ENCODE measurements at places on chromosomes 12 and 14.

GRCh38 chr14:32432813-32433538 is 103.9 kb downstream of the AKAP6 start:
- no peak for DNase-seq

- no peak for DNase-seq
These were observed 239.7 kb downstream of the SLC41A2 start for GRCh38 chr12:104718304-104718929.

DNA sequence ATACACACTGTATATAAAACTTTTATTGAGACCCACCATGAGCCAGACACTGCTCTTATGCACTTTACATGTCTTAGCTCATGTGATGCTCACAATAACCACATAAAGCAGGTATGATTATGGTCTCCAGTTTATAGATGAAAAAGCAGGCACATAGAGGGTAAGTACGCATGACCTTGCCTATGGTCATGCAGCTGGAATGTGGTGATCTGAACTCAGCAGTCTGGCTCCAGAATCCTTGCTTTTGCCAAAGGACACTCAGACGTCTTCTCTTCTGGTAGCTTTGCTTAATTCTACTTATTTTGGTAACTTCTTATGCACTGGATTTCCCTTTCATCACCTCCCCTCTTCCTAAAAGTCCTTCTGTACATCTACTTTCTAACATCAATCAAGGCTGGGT is 103.3 kb upstream of the CRY1 start:
- DNase-seq: no peak

GRCh38 chr14:68736471-68736871 is 56.4 kb downstream of the ZFP36L1 start:
- no peak for DNase-seq

- DNase-seq: no peak
These were observed 39.8 kb upstream of the NRXN3 start for GRCh38 chr14:78130356-78130755.

GRCh38 chr14:99188731-99189191 is 83.2 kb downstream of the BCL11B start:
- peak; percentile 54 for DNase-seq

- peak; percentile 39 for DNase-seq
These were observed 226.3 kb upstream of the NOS1 start for GRCh38 chr12:117587631-117588287.

DNA sequence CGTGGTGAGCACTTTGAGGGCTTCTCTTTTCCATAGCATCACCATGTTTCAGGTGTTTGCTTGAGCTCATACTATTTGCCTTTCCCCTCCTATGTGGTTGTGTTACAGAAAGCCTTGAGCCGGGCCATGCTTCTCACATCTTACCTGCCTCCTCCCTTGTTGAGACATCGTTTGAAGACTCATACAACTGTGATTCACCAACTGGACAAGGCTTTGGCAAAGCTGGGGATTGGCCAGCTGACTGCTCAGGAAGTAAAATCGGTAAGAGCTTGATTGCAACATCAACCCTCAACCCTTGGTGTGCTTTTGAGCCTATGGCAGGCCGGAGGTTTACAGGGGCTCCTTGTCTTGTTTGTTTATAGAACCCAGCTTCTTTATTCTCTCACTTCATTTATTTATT is 8.1 kb downstream of the LETMD1 start:
- no peak for DNase-seq

DNA sequence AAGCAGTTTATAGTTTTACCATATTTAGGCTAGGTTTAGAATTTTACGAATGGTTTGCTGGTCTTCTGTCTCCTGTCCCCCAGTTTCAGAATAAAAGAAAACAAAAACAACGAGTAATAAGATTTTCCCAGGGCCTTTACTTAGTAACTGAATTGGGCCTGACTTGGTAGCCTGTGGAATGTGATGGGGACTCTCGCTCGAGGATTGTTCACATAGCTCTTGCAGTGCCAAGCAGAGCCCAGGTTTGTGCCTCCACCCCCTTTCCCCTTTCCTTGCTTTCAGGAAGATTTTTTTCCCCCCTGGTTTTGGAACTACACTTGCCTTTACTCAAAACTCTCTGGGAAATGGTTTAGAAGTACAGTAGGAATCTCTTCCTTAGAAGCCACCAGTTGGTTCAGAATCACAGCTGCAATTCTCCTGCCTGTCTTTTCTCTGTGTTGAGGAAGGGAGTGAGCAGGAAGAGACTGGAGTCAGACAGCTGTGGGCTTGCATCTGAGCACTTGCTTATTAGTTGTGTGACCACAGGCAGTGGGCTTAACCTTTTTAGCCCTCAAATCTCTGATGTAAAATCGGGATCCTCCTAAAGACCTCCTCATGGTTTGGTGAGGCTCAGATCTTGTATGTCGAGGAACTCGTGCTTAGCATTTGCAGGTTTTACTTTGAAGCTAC is 501.2 kb downstream of the PCNX1 start:
- DNase-seq: no peak

DNA sequence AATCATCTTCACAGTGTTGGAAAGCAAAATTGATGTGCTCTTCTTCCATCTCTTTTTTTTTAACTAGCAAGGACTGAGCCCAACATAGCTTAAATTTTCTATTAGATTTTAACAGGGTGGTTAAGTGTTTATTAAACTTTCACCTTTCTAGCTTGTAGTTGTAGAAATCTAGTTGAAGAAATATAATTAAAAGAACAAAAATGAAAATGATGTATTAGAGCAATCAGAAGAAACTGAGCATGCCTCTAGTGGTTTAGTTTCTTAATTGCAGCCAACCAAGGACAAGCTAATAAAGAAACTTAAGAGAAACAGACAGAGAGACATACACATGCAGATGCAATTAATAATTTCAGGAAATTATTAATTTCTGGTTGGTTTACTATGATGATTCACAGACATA is 673.0 kb upstream of the LMO3 start:
- no peak for DNase-seq

DNA sequence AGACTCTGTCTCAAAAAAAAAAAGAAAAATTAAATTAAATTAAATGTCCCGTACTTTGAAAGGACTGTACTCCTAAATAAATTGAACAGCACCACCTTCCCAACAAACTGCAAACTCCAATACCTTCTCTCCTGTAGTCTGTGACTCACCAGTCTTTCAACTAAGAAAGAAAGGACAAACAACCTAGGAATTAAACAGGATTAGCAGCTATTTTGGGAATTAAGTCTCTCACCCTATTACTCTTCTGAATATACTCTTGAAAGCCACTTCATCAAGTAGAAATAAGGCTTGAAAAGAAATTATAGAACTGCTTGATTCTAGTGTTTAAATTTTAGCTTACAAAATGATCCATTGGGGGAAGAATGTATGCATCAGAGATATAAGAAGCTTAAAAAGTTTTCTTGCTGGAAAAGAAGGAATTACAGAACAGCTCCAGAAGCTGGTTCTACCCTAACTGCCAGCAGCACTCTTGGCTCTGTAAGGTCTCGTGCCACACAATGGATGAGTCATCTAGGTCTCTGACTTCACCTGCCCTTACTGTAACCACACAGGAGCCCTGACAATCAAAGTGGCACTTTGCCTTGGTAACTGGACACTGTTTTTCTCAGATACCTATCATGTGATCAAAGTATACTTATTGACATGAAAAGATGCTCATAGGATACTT is 57.0 kb upstream of the CERS5 start:
- DNase-seq: peak; percentile 59

DNA sequence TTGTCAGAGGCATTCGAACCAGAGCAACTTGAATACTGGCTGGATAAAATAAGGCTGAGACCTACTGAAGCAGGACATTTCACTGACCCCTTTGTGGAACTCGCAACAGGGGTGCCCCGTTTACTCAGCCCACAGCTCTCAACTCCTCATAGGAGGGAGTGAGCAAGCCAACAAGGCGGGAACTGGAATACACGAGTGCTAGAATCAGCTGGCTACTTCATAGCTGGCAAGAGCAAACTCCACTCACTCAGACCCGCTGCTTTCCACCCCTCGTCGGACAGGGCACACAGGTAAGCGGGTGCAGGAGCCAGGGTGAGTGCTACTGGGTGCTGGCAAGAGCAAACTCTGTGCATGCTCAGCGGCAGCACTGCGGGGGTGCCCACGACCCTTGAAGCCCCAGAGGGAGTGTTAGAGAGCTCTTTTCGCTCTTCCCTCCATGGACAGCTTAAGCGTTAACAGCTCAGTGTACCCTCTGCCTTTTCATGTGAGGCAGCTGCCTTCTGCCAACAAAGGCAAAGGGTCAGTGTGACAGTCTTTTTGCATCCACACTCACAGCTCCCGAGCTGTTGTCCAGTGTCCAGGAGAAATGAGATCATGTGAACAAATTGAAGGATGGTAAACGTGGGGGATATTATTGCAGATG is 15.7 kb downstream of the CAPZA3 start:
- DNase-seq: no peak

DNA sequence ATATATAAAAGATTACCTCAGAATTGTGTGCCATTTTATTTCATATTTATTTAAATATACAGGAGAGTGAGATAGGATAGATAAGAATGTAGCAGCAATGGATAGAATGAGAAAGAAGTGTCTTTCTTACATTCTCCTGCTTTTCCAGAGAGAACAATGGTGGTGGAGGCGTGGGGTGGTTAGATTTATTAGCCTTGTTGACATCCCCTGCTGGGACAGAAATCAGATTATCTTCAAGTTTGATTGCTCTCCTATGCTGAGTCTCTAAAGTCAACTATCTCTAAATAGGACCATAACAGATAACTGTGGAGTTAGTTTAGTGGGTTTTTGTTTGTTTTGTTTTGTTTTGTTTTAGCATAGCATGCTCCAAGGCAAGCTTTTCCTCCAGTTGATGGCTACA is 397.6 kb downstream of the LRFN5 start:
- no peak for DNase-seq

DNA sequence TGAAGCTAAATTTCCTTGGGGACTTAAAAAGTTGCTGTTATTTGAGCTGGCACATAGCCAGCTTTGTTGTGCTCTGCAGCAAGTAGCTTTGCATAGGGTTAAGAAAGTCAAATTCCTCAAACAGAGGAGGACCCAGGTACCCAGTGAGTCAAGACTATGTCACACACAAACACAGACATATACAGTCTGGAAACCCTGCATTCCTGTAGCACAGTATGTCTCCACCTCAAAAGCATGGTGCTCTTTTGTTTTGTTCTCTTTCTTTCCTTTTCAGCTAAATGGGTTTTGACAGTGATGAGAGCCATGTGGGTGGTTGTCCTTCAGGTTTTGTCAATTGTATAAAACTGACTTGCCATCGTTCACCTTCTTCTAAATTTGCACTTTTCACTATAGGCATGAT is 179.6 kb upstream of the DIO2 start:
- DNase-seq: no peak

DNA sequence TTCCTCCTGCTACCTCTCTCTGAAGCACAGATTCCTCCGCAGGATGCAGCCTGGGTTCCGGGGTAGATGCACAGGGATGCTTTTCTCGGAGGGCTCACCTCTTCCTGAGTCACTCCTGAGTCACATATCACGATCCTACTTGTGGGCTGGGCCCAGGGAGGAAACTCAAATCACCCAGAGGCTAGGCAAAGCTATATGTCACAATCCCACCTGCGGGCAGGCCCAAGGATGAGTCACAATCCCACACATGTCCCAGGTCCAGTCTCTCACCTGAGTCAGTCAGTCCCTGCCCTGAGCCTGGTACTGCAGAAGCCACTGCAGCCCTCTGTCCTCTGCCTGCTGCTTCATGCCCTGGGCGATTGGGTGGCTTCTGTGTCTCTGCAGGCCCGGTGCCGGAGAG is 149.0 kb upstream of the GSC start:
- DNase-seq: no peak

GRCh38 chr14:71487941-71488340 is 444.3 kb upstream of the RGS6 start:
- no peak for DNase-seq

DNA sequence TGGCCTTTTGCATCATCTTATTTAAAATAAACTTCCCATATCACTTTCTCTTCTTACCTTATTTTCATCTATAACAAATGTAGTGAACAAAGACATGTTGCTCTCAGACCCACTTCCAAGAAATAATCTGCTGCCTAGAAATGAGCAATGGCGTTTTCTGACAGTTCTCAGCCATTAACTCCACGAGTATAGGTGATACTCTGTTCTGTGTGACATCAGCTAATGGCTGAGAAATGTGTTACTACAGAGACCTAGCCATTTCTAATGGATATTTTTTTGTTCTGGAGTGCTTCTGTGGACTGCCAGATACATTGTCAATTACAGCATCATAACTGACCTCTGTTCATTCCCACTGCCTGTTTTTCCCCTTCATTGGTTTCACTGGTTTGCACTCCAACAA is 67.8 kb downstream of the CCDC59 start:
- no peak for DNase-seq

DNA sequence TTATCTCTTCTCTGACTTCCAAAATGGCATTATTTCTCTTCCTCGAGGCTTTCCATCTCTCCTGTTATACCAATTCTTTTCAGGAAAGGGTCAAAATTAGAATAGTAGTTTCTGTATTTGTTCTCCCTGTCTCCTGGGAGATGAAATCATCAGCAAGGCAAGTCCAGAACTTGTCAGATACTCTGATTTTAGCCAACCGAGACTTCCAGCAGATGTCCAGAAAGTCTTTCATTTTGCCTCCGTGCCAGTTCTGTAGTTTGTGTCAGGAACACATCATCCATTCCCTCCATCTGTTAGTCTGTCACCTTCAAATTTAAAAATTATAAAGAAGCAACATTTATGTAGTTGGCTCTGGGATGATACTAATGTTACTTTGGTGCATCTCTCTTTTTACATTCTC is 275.7 kb downstream of the CCDC59 start:
- DNase-seq: no peak

GRCh38 chr12:50240792-50241114 is 42.6 kb downstream of the LIMA1 start:
- no peak for DNase-seq

- DNase-seq: no peak
These were observed 10.6 kb upstream of the SPPL3 start for GRCh38 chr12:120914794-120915193.

DNA sequence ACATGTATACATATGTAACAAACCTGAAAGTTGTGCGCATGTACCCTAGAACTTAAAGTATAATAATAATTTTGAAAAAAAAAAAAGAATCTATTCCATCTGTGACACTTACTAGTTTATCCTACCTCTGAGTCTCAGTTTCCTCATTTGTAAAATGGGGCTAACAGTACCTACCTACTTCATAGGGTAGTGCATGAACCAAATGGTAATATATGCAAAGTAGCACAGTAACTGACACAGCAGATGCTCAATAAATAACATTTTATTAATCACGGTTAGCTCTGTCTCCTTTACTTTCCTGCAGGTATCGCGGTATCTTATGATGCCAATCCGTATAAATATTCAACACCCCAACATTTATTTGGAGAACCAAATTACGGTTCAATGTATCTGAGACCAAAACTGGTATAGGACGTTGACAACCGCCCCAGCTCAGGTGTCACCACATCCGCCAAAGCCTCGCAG is 703 bp downstream of the TMED10 start:
- DNase-seq: no peak

- DNase-seq: peak; percentile 60
These were observed 281.7 kb upstream of the AMIGO2 start for GRCh38 chr12:47361389-47362021.

DNA sequence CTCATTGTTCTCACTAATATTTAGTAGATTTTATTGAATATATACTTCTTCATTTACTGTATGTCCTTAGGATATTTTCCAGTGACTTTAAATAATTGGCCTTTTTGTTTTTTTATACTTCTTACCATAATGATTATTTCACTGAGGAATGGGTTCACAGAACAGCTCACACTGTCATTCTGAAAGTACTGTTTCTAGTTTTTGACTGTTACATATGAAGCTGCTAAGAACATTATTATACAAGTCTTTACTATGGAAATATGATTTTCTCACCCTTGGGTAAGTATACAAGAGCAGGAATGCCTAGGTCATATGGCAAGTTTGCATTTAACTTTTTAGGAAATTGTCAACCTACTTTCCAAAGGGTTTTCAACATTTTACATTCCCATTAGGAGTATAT is 343.1 kb downstream of the CCER1 start:
- no peak for DNase-seq

All from stimulated activated CD4-positive, alpha-beta T cell treated with anti-CD3 and anti-CD28 coated beads, Interleukin-1b, Interleukin-23, amount 100 ng/mL, for 48 hours (primary cell).